ENCODE measurements at places on chromosomes 1 and 21.
A peak's percentile ranks its signal among the peaks of the same experiment; 100 is the strongest.

DNA sequence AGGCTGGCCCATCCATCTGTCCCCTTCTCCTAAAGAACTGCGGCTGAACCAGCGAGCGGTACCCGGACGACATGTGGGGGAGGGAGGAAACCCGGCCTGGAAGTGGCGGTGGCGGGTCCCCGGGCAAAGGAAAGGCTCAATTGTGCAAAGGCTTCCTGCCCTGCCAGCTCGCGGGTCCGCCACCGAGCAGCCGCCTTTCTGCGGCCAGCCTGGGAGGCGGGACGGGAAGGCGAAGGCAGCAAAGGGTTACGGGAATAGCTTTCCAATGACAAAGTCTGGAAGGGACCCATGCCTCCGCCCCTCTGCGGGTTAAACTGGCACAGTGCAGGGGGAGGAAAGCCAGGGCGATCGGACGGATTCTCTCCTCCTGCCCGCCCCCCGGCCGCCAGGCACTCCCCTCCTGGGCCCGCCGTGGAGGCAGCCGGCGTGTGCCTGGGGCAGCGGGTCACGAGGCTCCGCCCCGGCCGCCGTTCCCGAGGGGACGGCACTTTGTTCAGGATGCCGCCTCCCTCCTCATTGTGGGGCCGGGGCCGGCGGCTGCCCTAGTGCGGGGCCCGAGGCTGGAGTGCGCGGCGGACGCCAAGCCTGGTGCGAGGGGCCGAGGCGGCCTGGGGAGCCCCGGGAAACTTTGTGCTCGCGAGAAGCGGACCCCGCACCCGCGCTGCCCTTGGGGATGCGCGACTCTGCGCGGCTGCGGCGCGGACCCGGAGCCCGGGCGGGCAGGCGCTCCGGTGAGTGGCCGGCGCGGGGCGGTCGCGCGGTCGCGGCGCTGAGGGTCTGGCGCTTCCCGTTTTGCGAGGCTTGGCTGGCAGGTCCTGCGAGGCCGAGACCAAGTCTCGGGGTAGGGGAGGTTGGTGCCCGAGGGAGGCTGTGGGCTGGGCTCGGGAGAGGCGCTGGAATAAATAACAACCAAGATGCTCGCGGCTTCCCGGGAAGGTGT, at the start of gene NAV1:
Gene NAV1 (plus strand): TSS at position 516 of the 940 bp plus-strand sequence. CDS start 83,758 bp downstream, outside the sequence.
- H3K36me3 ChIP-seq = peaks cover 1% of the 10 kb centered on the region
- H3K27me3 ChIP-seq = peaks cover 76% of the 10 kb centered on the region
- peaks cover 18% of the 10 kb centered on the region for H3K4me1 ChIP-seq
- H3K4me3 ChIP-seq = peak within 1 kb of the TSS; percentile 78
- DNase-seq = no peak
- no peak within 1 kb of the TSS for H3K27ac ChIP-seq

GRCh38 chr1:145955436-145955835, 2.4 kb downstream of the LIX1L start:
- no peak for DNase-seq
- peaks cover 15% of the 10 kb centered on the region for H3K36me3 ChIP-seq
- H3K4me3 ChIP-seq = peak overlapping the region; percentile 91
- no peak overlapping the region for H3K27ac ChIP-seq

GRCh38 chr1:38138498-38139233, 92.1 kb upstream of the POU3F1 start:
- no peaks in the 10 kb centered on the region for H3K36me3 ChIP-seq
- no peak for DNase-seq
- no peak overlapping the region for H3K4me3 ChIP-seq
- H3K27ac ChIP-seq = no peak overlapping the region
- H3K4me1 ChIP-seq = no peaks in the 10 kb centered on the region

DNA sequence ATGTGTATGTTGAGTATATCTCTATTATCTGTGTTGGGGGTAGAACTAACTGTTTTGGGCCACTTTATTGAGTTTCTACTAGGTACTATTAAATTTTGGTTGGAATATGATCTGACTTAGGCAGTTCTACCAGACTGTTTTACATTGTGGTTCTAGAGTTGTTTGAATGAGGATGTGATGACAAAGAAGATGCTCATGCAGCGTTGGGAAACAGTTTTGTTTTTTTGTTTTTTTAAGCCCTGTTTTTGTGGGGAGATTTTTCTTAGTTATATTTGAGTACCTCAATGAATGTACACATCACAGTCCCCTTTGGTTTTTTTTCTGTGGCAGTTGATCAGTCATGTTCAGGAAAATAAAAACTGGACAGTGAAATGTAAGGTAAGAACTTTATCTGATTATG, 40.1 kb downstream of the TMED5 start:
- H3K27ac ChIP-seq = no peak overlapping the region
- no peak overlapping the region for H3K4me3 ChIP-seq
- H3K27me3 ChIP-seq = no peaks in the 10 kb centered on the region
- DNase-seq = no peak

DNA sequence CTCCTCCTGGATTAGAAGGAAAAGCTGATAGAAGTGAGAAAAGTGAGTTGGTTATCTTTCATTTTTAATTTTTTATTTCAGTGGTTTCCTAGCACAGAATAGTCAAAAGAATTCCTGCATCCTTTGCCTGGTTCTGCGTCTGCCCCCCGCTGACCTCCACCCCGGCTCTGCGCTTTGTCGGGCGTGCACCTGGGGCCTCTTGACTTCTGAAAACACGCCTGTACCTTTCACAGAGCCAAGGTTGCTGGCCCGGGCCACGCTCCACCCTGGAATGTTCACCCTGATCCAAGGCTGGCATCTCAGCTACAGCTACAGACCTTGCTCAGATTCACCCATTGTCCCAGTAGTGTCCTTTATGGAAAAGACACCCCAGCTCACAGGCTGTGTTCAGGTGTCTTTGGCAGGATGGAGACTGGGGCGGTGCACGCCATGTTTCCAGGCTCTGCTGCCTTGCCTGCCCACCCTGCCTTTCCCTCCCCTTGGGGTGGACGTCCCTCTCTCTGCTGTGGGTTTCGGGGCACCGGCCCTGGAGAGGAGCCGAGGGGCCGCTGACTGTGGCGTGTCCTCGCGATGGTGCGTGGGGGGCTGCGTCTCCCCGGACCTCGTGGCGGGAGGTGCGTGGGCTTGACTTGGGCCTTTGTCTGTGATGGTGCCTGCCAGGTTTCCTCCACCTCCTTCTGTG, 40.3 kb upstream of the DIP2A start:
- no peaks in the 10 kb centered on the region for H3K27me3 ChIP-seq

GRCh38 chr1:230212405-230212936, 145.4 kb downstream of the GALNT2 start:
- no peaks in the 10 kb centered on the region for H3K27me3 ChIP-seq
- no peak for DNase-seq
- peak overlapping the region; percentile 83 for H3K27ac ChIP-seq

GRCh38 chr1:14120895-14121294, 420.9 kb downstream of the PRDM2 start:
- no peak for DNase-seq
- no peak overlapping the region for H3K27ac ChIP-seq
- H3K4me3 ChIP-seq = no peak overlapping the region
- H3K27me3 ChIP-seq = peaks cover 62% of the 10 kb centered on the region
- H3K4me1 ChIP-seq = no peaks in the 10 kb centered on the region

- H3K27ac ChIP-seq = no peak overlapping the region
- no peaks in the 10 kb centered on the region for H3K27me3 ChIP-seq
- peaks cover 3% of the 10 kb centered on the region for H3K36me3 ChIP-seq
- no peak overlapping the region for H3K4me3 ChIP-seq
- no peak for DNase-seq
Measured at GRCh38 chr1:8104278-8105236, 78.4 kb upstream of the ERRFI1 start.

GRCh38 chr1:15299179-15299578, 52.2 kb downstream of the FHAD1 start:
- no peaks in the 10 kb centered on the region for H3K36me3 ChIP-seq
- peaks cover 9% of the 10 kb centered on the region for H3K4me1 ChIP-seq
- no peak for DNase-seq
- H3K27me3 ChIP-seq = no peaks in the 10 kb centered on the region
- H3K4me3 ChIP-seq = no peak overlapping the region
- no peak overlapping the region for H3K27ac ChIP-seq

- no peak for DNase-seq
- no peaks in the 10 kb centered on the region for H3K4me1 ChIP-seq
- peaks cover 36% of the 10 kb centered on the region for H3K27me3 ChIP-seq
- no peak overlapping the region for H3K27ac ChIP-seq
- no peak overlapping the region for H3K4me3 ChIP-seq
- no peaks in the 10 kb centered on the region for H3K36me3 ChIP-seq
Measured at GRCh38 chr1:1986451-1987141, 17.0 kb downstream of the CFAP74 start.

DNA sequence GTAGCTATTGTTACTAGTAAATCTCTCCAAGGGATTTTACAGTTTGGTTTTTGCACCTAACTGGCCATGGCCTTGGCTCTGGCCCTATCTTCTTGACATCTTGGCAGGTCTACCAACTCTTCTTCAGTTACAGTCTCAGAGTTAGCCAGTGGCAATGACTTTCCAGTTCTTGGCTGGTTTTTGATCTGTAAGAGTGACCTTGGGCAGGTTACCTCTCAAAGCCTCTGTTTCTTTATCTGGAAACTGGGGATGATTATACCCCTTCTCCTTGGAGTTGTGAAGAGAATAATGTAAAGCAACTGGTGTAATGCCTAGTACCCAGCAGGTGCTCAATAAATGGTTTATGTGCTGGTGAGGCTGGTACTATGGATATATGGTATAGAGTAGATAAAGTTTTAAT, 6.7 kb downstream of the PHGDH start:
- no peak overlapping the region for H3K4me3 ChIP-seq
- peaks cover 2% of the 10 kb centered on the region for H3K27me3 ChIP-seq
- no peak for DNase-seq
- H3K27ac ChIP-seq = no peak overlapping the region
- peaks cover 3% of the 10 kb centered on the region for H3K36me3 ChIP-seq

- no peak for DNase-seq
- peaks cover 36% of the 10 kb centered on the region for H3K27me3 ChIP-seq
- H3K36me3 ChIP-seq = no peaks in the 10 kb centered on the region
- no peaks in the 10 kb centered on the region for H3K4me1 ChIP-seq
- no peak overlapping the region for H3K27ac ChIP-seq
Measured at GRCh38 chr1:13607002-13607401, 23.4 kb downstream of the PDPN start.

DNA sequence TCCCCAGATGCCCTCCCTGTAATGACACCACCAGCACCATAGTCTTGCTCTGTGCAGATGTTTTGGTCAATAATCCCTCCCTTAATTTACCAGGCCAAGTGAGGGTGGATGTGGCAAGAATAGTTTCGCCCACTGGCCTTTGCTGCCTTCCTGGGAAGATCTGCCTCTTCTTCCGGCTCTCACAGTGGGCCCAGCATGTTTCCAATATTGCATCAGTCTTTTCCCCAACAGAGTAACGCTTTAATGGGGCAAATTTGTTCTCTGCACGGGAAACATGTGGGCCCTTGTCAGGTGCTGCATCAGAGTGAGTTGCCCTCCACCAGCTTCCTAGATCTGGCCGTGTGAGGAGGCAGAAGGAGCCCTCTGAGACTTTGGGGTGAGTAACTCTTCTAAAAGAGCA, 12.0 kb upstream of the ALX3 start:
- H3K36me3 ChIP-seq = peaks cover 4% of the 10 kb centered on the region
- no peak overlapping the region for H3K27ac ChIP-seq
- peaks cover 73% of the 10 kb centered on the region for H3K27me3 ChIP-seq
- peaks cover 12% of the 10 kb centered on the region for H3K4me1 ChIP-seq
- no peak for DNase-seq

- no peak overlapping the region for H3K4me3 ChIP-seq
- H3K4me1 ChIP-seq = no peaks in the 10 kb centered on the region
- peaks cover 83% of the 10 kb centered on the region for H3K27me3 ChIP-seq
Measured at GRCh38 chr1:204859861-204860267, 10.8 kb upstream of the NFASC start.

DNA sequence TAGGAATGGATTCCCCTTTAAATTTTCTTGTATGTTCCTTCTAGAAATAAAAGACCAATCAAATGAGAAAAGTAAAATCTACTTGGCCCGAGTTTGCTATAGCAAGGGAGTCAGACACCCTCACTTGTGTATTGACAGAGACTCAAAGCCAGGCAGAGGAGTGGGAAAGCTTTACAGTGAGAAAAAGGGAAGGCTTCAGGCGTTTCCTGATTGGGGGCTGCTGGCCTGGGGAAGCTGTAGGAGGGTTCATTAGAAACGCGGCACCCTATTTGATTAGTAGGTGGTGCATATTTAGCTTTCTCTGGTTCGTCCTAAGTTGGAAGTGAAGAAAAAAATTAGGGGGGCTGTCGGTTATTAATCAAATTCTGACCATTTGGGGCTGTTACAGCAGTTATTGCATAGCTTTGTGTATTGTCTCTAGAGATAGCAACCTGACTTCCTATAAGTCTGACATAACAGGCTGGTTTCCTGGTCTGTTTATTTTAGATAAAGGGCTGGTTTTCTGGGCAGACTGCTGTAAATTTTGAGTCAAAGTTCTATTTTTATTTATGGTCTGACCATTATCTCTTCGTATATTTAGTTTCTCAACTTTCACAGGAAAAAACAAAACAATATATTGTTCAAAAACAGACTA, 10.0 kb downstream of the SLC25A24 start:
- H3K36me3 ChIP-seq = peaks cover 3% of the 10 kb centered on the region
- no peaks in the 10 kb centered on the region for H3K27me3 ChIP-seq
- H3K4me1 ChIP-seq = peaks cover 15% of the 10 kb centered on the region
- H3K27ac ChIP-seq = peak overlapping the region; percentile 38
- no peak overlapping the region for H3K4me3 ChIP-seq
- DNase-seq = no peak

- H3K4me1 ChIP-seq = no peaks in the 10 kb centered on the region
- no peaks in the 10 kb centered on the region for H3K27me3 ChIP-seq
- no peak overlapping the region for H3K4me3 ChIP-seq
- H3K27ac ChIP-seq = no peak overlapping the region
- no peak for DNase-seq
- no peaks in the 10 kb centered on the region for H3K36me3 ChIP-seq
Measured at GRCh38 chr1:84409888-84410287, 11.6 kb downstream of the DNASE2B start.

GRCh38 chr1:40983286-40983685, 3.8 kb downstream of the CTPS1 start:
- DNase-seq = no peak
- H3K27me3 ChIP-seq = no peaks in the 10 kb centered on the region
- no peak overlapping the region for H3K27ac ChIP-seq

GRCh38 chr1:222909586-222909985, 94.7 kb downstream of the DISP1 start:
- no peak overlapping the region for H3K27ac ChIP-seq
- no peak overlapping the region for H3K4me3 ChIP-seq
- DNase-seq = no peak
- no peaks in the 10 kb centered on the region for H3K36me3 ChIP-seq

DNA sequence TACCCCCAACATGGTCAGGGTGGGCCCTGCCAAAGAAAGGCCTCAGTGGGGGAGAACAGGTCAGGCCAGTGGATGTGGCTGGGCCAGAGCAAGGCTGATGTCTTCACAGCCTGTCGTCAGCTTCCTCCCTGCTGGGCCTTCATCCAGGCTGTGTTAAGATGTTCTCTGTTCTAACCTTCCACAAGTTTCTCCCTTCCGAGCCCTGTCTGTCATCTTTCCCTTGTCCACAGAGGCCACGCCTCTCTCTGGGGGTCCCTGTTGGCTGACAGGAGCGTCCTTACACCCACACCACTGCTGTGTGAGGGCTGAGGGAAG, 36.2 kb downstream of the SIM2 start:
- no peaks in the 10 kb centered on the region for H3K4me1 ChIP-seq
- H3K27ac ChIP-seq = no peak overlapping the region

- no peak overlapping the region for H3K4me3 ChIP-seq
- DNase-seq = no peak
- no peaks in the 10 kb centered on the region for H3K4me1 ChIP-seq
- no peak overlapping the region for H3K27ac ChIP-seq
- peaks cover 12% of the 10 kb centered on the region for H3K27me3 ChIP-seq
- H3K36me3 ChIP-seq = no peaks in the 10 kb centered on the region
Measured at GRCh38 chr1:65955071-65955470, 162.4 kb downstream of the PDE4B start.

GRCh38 chr1:59731591-59731990, 83.2 kb upstream of the HOOK1 start:
- H3K27ac ChIP-seq = no peak overlapping the region
- peaks cover 12% of the 10 kb centered on the region for H3K4me1 ChIP-seq
- no peak overlapping the region for H3K4me3 ChIP-seq
- no peaks in the 10 kb centered on the region for H3K27me3 ChIP-seq
- DNase-seq = no peak

Measured in central memory CD8-positive, alpha-beta T cell (primary cell).